Osteoblast (primary cell): ENCODE measurements at places on chromosomes 3 and 15. TPM values are rescaled to one million over a fixed set of nuclear protein-coding genes. Genes with fewer than 3 reads are reported as not detected.
A peak's percentile ranks its signal among the peaks of the same experiment; 100 is the strongest.

Gene TMEM40
- not detected in 2 replicates for total RNA-seq

Gene PRSS50
- total RNA-seq, result not detected in 2 replicates

Gene CAPN3
- 1.1 and 3.2 TPM in 2 replicates for total RNA-seq

Gene CLEC3B
- total RNA-seq, result 48.9 and 52.5 TPM in 2 replicates

Gene CPA3
- total RNA-seq, result 1.1 and 2.1 TPM in 2 replicates

Gene MYRIP
- total RNA-seq, result under 0.01 TPM in 2 replicates

Gene TMEM108
- total RNA-seq, result 0.29 and 0.36 TPM in 2 replicates

Gene ETV5
- total RNA-seq, result 42.3 and 44.5 TPM in 2 replicates

Gene IGSF11
- under 0.01 and 0.36 TPM in 2 replicates for total RNA-seq

Gene STRIT1
- total RNA-seq, result not detected in 2 replicates

Gene GOLGA8M
- total RNA-seq, result under 0.01 and 0.29 TPM in 2 replicates

Gene TMEM158
- total RNA-seq, result 4.7 and 9.0 TPM in 2 replicates

Gene COL7A1
- 12.7 and 21.4 TPM in 2 replicates for total RNA-seq

GRCh38 chr15:77497110-77497737 lies 76.5 kb downstream of the HMG20A start:
- H3K4me3 ChIP-seq, result peak overlapping the region; percentile 43
- peak; percentile 76 for DNase-seq
- H3K4me1 ChIP-seq, result peaks cover 47% of the 10 kb centered on the region
- H3K27ac ChIP-seq, result peak overlapping the region; percentile 71
- H3K36me3 ChIP-seq, result no peaks in the 10 kb centered on the region

GRCh38 chr3:55647063-55647462 lies 160.0 kb upstream of the WNT5A start:
- peaks cover 21% of the 10 kb centered on the region for H3K27me3 ChIP-seq
- no peak for DNase-seq
- no peak overlapping the region for H3K27ac ChIP-seq
- peaks cover under 1% of the 10 kb centered on the region for H3K4me1 ChIP-seq
- no peak overlapping the region for H3K4me3 ChIP-seq

- no peaks in the 10 kb centered on the region for H3K4me1 ChIP-seq
- no peaks in the 10 kb centered on the region for H3K36me3 ChIP-seq
- H3K27me3 ChIP-seq, result no peaks in the 10 kb centered on the region
- no peak for DNase-seq
- no peak overlapping the region for H3K27ac ChIP-seq
Observed at GRCh38 chr3:75049533-75049932, 435.1 kb upstream of the CNTN3 start.

GRCh38 chr3:52722491-52722890 lies 16.6 kb downstream of the SPCS1 start:
- H3K4me3 ChIP-seq, result no peak overlapping the region
- no peaks in the 10 kb centered on the region for H3K4me1 ChIP-seq
- H3K27ac ChIP-seq, result no peak overlapping the region
- no peak for DNase-seq
- no peaks in the 10 kb centered on the region for H3K36me3 ChIP-seq

GRCh38 chr3:196537319-196537984 lies 22.3 kb upstream of the SMCO1 start:
- no peak overlapping the region for H3K27ac ChIP-seq
- peaks cover 8% of the 10 kb centered on the region for H3K27me3 ChIP-seq
- H3K36me3 ChIP-seq, result no peaks in the 10 kb centered on the region
- peak; percentile 88 for DNase-seq

DNA sequence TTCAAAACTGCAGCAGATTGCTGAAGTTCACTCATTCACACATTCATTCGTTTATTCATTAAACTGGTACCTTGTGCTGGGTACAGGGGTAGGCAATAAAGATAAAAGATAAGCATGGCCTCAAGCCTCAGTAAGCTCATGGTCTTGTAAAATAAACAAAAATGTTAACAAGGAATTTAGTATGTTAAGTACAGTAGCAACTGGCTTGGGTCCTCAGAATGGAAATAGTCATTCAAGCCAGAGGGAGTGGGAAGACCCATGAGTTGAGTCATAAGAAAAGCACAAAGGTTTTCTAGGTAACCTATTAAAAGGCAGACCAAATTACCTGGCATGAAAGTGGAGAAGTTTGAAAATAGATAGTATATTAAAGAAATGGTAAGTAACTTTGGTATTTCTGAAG lies 163.3 kb downstream of the CDIN1 start:
- no peaks in the 10 kb centered on the region for H3K36me3 ChIP-seq
- no peak for DNase-seq
- no peaks in the 10 kb centered on the region for H3K4me1 ChIP-seq
- H3K27ac ChIP-seq, result no peak overlapping the region

- no peaks in the 10 kb centered on the region for H3K36me3 ChIP-seq
- no peaks in the 10 kb centered on the region for H3K4me1 ChIP-seq
- H3K27me3 ChIP-seq, result no peaks in the 10 kb centered on the region
Observed at GRCh38 chr3:119778811-119779210, 3.1 kb upstream of the NR1I2 start.

DNA sequence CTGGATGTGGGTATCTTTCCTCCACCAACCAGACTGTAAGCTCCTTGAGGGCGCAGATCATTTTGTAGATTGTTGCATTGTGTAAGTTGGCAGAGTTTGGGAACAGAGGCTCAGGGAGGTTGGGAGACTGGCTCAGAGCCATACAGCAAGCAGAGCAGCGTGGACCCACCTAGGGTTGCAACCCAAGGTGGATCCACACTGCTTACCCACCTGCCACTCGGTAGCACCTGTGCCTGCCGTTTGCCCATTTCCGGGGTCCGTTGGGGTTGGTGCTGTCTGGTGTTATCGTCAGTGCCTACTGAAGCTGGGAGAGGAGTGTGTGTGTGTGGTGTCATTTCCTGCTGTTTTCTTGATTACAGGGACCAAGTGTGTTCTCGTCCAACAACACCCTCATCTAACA lies 19.0 kb downstream of the SMAD6 start:
- DNase-seq, result no peak
- peak overlapping the region; percentile 85 for H3K27ac ChIP-seq
- peaks cover 58% of the 10 kb centered on the region for H3K36me3 ChIP-seq
- no peaks in the 10 kb centered on the region for H3K27me3 ChIP-seq
- H3K4me1 ChIP-seq, result peaks cover 57% of the 10 kb centered on the region
- no peak overlapping the region for H3K4me3 ChIP-seq

- no peaks in the 10 kb centered on the region for H3K36me3 ChIP-seq
- H3K27ac ChIP-seq, result peak overlapping the region; percentile 86
- peak; percentile 66 for DNase-seq
- no peak overlapping the region for H3K4me3 ChIP-seq
Observed at GRCh38 chr3:124700880-124701684, 29.2 kb upstream of the UMPS start.

DNA sequence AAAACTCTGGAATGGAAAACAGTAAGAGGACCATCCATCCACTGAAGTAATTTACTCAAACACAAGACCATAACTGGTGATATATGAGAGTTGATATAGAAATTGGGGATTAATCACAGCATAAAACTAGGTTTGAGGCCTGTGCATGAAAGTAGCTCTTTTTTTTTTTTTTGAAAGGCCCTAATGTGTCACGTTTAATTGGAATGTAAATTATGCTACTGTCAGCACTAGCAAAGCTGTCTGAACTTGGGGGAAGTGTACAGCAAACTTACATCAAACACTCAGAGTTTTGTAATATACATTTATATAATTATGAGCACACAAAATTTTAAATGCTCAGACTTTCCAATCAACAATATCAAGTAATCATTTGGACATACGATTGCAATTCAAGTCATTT lies 154.1 kb downstream of the GREM1 start:
- no peak for DNase-seq
- H3K36me3 ChIP-seq, result peaks cover 3% of the 10 kb centered on the region
- H3K4me3 ChIP-seq, result no peak overlapping the region

DNA sequence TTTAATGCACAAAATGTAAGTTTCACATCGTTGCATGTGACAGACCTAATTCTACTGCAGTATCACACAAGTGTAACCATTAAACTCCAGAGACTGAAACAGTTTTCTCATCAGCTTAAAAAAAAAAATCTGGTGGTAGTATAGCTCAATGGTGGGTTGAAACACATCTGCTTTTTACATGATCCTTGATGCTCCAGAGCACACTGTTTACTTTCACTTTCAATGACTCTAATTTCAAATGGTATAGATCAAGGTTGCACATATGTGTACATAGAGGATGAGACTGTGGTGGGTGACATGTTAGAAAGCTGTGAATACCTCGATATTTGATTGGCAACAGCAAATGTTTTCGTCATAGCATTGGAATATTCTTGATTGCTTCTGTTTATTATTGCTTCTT lies 22.4 kb downstream of the MCTP2 start:
- DNase-seq, result no peak
- no peak overlapping the region for H3K4me3 ChIP-seq
- H3K27ac ChIP-seq, result no peak overlapping the region
- H3K27me3 ChIP-seq, result no peaks in the 10 kb centered on the region
- no peaks in the 10 kb centered on the region for H3K36me3 ChIP-seq

- peaks cover 28% of the 10 kb centered on the region for H3K27me3 ChIP-seq
- no peak for DNase-seq
- no peaks in the 10 kb centered on the region for H3K4me1 ChIP-seq
- H3K4me3 ChIP-seq, result peak overlapping the region; percentile 51
- no peaks in the 10 kb centered on the region for H3K36me3 ChIP-seq
Observed at GRCh38 chr3:24521420-24522145, 26.9 kb upstream of the THRB start.

DNA sequence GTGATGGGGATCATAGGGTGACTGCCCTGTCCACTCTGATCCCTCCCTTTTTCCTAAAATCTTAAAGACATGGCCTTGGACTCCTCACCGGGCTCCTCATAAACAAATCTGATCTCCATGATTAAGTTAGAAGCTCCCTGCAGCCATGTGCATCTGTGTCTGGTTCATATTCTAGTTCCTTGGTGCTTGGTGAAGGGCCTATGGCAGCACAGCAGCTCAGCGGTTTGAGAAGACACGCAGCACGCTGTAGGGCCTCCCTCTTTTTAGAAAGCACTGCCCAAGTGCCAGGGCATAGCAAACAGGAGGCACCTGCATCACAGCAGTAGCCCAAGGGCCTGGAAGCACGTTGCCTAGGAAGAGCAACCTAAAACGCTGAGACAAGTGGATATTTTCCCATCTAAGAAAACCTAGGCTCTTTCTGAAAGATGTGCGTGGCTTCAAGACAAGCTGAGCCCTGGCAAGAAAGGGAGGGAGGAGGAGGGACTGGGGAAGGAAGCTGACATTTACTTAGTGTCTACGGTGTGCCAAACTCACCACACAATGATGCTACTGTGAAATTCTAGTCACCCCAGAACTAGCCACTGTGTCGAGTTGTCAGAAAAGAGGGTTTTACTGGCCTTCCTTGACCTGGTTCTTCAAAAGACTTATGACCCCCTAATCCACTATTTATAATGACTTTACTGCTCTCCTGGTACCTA lies 14.9 kb upstream of the ULK3 start:
- no peaks in the 10 kb centered on the region for H3K27me3 ChIP-seq
- no peak overlapping the region for H3K27ac ChIP-seq
- H3K4me3 ChIP-seq, result no peak overlapping the region
- peak; percentile 35 for DNase-seq
- no peaks in the 10 kb centered on the region for H3K4me1 ChIP-seq

- no peak overlapping the region for H3K4me3 ChIP-seq
- H3K36me3 ChIP-seq, result no peaks in the 10 kb centered on the region
- H3K27me3 ChIP-seq, result no peaks in the 10 kb centered on the region
- DNase-seq, result no peak
- no peak overlapping the region for H3K27ac ChIP-seq
Observed at GRCh38 chr3:27079427-27080257, 289.5 kb downstream of the NEK10 start.

- peaks cover 2% of the 10 kb centered on the region for H3K4me1 ChIP-seq
- H3K4me3 ChIP-seq, result no peak overlapping the region
- H3K27ac ChIP-seq, result no peak overlapping the region
- no peaks in the 10 kb centered on the region for H3K27me3 ChIP-seq
- DNase-seq, result peak; percentile 51
Observed at GRCh38 chr15:101133751-101134261, 118.0 kb downstream of the CHSY1 start.

- H3K36me3 ChIP-seq, result no peaks in the 10 kb centered on the region
- H3K4me1 ChIP-seq, result peaks cover 10% of the 10 kb centered on the region
- peak; percentile 48 for DNase-seq
- peak overlapping the region; percentile 16 for H3K27ac ChIP-seq
- H3K27me3 ChIP-seq, result no peaks in the 10 kb centered on the region
Observed at GRCh38 chr3:146390957-146391356, 78.4 kb downstream of the PLSCR2 start.

GRCh38 chr15:78082106-78082742 lies 4.7 kb upstream of the TBC1D2B start:
- no peaks in the 10 kb centered on the region for H3K36me3 ChIP-seq
- no peak overlapping the region for H3K27ac ChIP-seq
- peak; percentile 81 for DNase-seq

GRCh38 chr3:4693620-4694019 lies 200.5 kb downstream of the ITPR1 start:
- no peak overlapping the region for H3K27ac ChIP-seq
- H3K4me3 ChIP-seq, result no peak overlapping the region
- no peaks in the 10 kb centered on the region for H3K36me3 ChIP-seq
- no peaks in the 10 kb centered on the region for H3K27me3 ChIP-seq

DNA sequence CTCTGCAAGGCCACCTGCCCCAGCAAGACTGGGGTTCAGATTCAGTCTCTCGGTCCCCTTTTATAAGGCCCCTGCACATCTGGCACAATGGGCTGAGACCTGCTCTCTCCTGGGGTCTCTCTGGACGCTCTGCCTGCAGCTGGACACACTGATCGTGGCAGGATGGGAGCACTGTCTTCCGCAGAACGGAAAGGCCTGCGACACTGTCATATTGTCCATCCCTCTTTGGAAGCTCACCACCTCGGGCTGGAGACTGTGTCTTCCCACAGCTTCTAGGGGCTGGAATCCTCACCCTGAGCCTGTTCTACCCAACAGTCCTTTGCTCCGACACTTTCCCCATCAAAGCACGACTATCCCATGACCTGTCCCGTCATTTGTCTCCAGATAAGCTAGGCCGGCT lies 11.5 kb upstream of the IGDCC4 start:
- H3K27ac ChIP-seq, result no peak overlapping the region
- no peaks in the 10 kb centered on the region for H3K27me3 ChIP-seq
- no peaks in the 10 kb centered on the region for H3K36me3 ChIP-seq
- no peak overlapping the region for H3K4me3 ChIP-seq

GRCh38 chr3:124759666-124760401 lies 29.6 kb downstream of the UMPS start:
- H3K27ac ChIP-seq, result peak overlapping the region; percentile 34
- peaks cover 17% of the 10 kb centered on the region for H3K4me1 ChIP-seq
- DNase-seq, result no peak
- no peaks in the 10 kb centered on the region for H3K27me3 ChIP-seq

GRCh38 chr3:140630366-140630765 lies 47.5 kb upstream of the TRIM42 start:
- no peaks in the 10 kb centered on the region for H3K36me3 ChIP-seq
- peaks cover 36% of the 10 kb centered on the region for H3K4me1 ChIP-seq
- no peaks in the 10 kb centered on the region for H3K27me3 ChIP-seq

DNA sequence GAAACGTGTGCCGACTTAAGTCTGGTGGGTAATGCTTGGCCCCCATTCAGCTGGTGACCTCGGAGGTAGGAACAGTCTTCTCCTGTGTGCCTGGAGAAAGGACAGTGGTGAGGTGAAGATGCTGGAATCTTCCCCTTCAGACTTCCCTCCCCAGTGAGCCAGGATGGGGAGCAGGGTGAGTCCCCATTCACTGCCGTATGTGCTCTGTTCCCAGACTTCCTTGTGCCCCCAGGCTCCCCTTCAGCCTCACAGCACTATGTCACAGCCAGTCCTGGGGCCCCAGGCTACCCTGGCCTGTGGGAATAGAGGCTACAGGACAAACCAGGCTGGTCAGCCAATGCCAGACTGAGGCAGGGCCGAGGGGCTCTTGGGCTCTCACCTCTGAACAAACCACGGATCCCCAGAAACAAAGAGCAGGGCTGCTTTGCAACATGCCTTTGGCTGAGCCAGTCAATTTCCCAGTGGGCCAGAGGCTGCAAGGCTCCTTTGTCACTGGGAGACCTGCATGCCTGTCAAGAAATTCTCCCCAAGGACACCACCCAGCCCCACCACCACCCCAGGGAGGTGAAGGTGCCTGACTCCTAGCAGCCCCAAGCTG lies 31.8 kb upstream of the HHATL start:
- no peak for DNase-seq
- no peaks in the 10 kb centered on the region for H3K4me1 ChIP-seq
